ENCODE measurements at places on chromosomes 7 and 10.

DNA sequence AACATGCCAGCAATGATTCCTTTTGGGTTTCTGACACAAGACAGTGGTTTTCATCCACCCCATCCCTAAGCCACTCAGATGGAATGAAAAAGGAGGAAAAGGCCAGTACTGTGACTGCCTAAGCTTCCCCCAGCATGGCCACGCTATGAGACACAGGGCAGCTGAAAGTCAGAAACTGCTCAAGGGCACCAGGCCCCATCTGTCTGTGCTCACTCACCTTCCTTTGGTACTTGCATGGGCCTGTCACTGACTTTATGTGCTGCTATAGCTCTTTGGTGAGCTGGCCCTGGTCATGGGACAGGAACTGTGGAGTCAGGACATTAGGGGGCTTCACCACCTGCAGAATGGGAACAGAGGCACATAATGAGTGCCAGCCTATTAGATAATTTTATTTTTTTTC, 21.2 kb upstream of the ACSM6 start:
- DNase-seq = no peak

DNA sequence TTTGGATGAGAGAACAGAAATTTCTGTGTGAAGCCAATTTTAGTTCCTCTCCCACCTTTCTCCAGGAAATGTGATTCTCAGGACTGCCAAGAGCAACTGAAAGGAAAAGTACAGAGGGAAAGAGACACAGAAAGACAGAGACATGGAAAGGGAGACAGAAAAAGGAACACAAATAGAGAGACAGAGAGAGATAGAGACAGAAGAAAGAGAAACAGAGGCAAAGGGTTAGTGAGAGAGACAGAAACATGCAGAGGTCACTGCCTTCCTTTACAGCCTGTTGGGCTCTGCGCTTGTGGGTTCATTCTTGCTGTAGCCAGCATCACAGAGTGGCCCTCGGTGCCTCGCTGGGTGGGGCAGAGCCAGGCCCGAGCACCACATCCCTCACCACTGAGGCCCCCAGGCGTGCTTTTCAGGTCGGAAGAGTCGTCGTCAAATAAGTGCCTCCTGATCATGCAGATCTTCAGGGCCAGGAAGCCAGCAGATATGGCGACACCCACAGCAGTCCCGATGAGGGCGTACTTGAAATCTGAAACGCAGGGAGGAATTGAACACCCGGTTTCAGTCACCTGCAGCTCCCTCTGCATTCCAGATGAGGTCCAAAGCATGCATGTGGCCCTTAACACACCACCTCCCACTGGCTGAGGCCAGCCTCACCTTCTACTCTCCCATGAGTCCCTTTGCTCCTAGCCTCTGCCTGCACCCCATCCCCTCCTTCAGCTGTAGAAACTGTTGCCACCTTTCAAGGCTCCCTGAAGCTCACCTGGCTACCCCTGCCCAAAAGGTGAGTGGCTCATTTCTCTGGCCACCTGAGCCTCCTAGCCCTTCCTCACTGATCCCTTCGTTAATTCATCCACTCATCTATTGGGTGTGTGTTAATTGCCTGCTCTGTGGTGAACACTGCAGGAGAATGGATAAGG, 21.4 kb downstream of the TMEM273 start:
- no peak for DNase-seq

GRCh38 chr10:108204528-108205305, 1040.2 kb upstream of the SORCS1 start:
- peak; percentile 0 for DNase-seq

DNA sequence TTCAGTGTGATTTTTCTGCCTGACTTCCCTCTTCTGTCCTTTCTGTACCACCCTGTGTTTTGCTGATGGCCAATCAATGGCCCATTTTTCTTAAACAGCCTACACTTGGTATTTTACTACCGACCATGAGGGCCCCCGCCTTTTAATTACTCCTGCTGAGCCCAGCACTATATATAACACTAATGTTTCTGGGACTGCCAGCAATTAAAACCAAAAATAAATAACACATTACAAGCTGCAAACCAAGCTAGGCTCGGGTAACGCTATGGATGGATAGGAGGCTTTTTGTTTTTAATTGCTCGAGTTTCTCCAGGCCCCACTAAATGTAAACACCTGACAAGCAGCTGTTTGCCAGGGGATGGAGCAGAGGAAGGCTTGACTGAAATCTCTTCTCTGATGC, 915.4 kb upstream of the AUTS2 start:
- DNase-seq = no peak

GRCh38 chr7:23242321-23242720, 4.3 kb upstream of the GPNMB start:
- DNase-seq = peak; percentile 33

DNA sequence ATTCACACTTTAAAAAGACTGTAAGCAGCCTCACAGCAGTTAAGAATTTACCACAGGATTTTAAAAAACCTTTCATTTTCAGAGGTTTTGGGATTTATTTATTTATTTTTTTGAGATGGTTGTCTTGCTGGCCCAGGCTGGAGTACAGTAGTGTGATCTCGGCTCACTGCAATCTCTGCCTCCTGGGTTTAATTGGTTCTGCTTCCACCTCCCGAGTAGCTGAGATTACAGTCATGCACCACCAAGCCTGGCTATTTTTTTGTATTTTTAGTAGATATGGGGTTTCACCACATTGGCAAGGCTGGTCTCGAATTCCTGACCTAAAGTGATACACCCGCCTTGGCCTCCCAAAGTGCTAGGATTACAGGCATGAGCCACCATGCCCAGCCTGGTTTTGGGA, 19.1 kb downstream of the MINDY4 start:
- DNase-seq = no peak

DNA sequence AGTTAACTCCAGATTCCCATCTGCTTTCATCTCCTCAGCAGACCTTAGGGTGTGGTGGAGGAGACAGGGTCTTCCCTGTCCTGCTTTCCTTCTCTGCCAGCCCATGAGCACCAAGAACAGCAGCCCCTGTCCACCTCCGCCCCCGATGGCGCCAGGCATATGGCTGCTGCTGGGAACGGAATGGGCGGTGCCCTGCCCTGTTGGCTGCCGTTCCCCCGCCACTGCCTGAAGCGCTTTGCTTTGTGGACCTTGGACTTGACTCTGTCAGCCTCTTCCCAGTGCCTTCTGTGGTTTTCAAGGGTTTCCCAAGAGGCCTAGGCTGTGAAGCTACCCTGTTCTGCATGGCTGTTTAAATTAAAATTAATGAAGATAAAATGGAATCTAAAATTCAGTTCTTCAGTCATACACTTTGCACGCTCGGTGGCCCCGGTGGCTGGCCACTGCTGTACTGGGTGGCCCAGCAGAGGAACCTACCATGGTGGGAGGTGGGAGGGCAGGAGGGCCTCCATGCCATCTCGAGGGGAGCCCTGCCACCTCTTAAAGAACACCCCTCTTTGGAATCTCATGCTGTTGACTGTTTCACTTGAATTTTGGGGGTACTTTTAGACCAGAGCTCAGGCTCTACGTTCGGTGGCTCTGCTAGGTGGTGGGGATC, 78.7 kb downstream of the NKX6-2 start:
- no peak for DNase-seq

GRCh38 chr7:41702635-41703371, at the start of gene INHBA:
Gene INHBA (minus strand): TSS chr7:41703090. CDS start chr7:41700374, 2,716 bp downstream.
- peak; percentile 94 for DNase-seq

GRCh38 chr7:130387628-130388403, 7.5 kb downstream of the CPA1 start:
- no peak for DNase-seq

DNA sequence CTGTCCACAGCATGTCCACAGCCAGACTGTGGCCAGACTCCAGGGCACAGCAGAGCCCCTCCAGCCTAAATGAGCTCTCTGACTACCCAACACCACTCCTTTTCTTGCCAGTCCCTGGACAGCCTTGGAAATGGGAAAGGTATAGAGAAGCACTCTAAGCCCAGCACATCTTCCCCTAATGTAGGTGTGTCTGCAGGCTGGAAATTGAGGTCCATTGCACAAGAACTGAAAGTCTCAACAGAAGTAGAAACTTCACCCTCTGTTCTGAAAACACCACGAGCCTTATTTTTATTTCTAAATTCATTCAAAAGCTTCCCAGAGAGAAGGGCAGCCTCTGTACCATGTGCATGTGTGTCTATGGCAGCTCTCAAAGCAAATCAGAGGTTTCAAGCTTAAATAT, 3.7 kb upstream of the KCNMA1 start:
- no peak for DNase-seq

- no peak for DNase-seq
These were observed 641 bp upstream of the ASB13 start for GRCh38 chr10:5666841-5667630.

GRCh38 chr10:28949005-28950004, 272.0 kb downstream of the BAMBI start:
- DNase-seq = peak; percentile 28

DNA sequence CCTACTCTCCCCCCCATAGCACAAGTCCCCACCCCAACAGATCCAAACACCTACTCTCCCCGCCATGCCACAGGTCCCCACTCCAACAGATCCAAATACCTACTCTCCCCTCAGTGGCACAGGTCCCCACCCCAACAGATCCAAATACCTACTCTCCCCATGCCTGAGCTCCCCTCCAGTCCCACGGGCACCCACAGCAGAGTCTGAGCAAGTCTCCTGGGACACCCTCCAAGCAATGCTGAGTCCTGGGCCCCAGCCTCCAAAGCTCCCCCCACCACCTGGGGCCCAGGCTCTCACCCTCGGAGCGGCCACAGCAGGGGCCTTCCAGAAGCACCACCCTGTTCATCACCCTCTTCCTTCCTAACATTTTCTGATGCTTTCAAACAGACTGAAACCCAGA, 63.9 kb upstream of the DNAAF5 start:
- DNase-seq = no peak

All from fibroblast of the aortic adventitia (primary cell).